ENCODE measurements at places on chromosomes 4 and X.

DNA sequence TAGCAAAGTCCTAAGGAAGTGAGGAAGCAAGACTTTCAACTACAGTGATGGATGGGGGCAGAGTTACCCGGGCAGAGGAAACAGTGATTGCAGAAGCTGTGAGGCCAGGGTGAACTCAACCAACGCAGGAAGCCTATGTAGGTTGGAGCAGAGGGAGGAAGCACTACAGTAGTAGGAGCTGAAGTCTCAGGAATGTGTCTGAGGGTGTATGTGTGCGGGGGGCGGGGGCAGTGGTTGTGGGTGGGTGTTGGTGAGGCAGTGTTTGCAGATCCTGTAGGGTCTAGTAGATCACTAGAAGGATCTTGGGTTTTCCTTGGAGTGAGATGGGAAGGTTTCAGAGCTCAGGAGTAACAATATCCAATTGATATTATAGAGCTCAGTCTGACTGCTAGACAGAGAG lies 9.9 kb upstream of the MID1 start:
- H3K36me3 ChIP-seq = no peaks in the 10 kb centered on the region
- no peak overlapping the region for H3K4me3 ChIP-seq
- H3K4me1 ChIP-seq = no peaks in the 10 kb centered on the region
- H3K27ac ChIP-seq = no peak overlapping the region
- peaks cover 3% of the 10 kb centered on the region for H3K27me3 ChIP-seq
- no peak for DNase-seq

- H3K4me1 ChIP-seq = no peaks in the 10 kb centered on the region
- no peak overlapping the region for H3K27ac ChIP-seq
- no peaks in the 10 kb centered on the region for H3K27me3 ChIP-seq
- H3K36me3 ChIP-seq = no peaks in the 10 kb centered on the region
- no peak overlapping the region for H3K4me3 ChIP-seq
Observed at GRCh38 chr4:16717266-16717970, 181.0 kb downstream of the LDB2 start.

DNA sequence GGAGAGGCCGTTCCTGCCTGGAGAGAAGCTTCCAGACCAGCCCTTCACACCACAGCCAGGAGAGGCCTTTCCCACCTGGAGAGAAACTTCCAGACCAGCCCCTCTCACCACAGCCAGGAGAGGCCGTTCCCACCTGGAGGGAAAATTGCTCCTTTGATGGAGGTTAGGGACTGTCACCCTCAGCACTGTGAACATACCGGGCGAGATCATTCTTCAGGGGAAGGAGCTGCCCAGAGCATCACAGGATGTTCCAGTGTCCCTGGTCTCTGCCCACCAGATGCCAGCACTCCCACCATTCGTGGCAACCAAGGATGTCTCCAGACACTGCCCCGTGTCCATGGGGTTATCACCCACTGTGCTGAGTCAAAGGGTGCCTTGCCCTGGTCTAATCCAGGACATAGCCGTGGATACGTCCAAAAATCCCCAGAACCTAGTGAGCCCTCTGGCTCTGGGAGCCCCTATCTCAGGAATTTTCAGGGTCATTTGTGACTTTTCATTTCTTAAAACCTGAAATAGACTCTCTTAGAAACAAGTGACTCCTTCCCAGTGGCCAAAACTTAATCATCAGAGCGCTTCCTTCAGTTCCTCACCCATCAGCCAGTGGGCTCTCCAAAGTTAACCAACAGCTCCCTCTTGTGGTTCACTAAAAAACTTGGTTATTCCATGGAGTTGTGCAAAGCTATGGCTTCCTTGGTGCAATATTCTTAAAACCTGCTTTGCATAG lies 80.2 kb downstream of the CRMP1 start:
- H3K36me3 ChIP-seq = no peaks in the 10 kb centered on the region
- no peaks in the 10 kb centered on the region for H3K27me3 ChIP-seq
- DNase-seq = peak; percentile 31
- no peaks in the 10 kb centered on the region for H3K4me1 ChIP-seq
- H3K27ac ChIP-seq = no peak overlapping the region

- H3K4me3 ChIP-seq = no peak overlapping the region
- peaks cover 2% of the 10 kb centered on the region for H3K27me3 ChIP-seq
- H3K36me3 ChIP-seq = no peaks in the 10 kb centered on the region
- H3K4me1 ChIP-seq = no peaks in the 10 kb centered on the region
Observed at GRCh38 chrX:151505796-151506195, 57.7 kb upstream of the PASD1 start.

- no peak overlapping the region for H3K27ac ChIP-seq
- DNase-seq = no peak
- no peaks in the 10 kb centered on the region for H3K36me3 ChIP-seq
- H3K27me3 ChIP-seq = no peaks in the 10 kb centered on the region
Observed at GRCh38 chrX:122445466-122445865, 738.6 kb upstream of the GRIA3 start.

DNA sequence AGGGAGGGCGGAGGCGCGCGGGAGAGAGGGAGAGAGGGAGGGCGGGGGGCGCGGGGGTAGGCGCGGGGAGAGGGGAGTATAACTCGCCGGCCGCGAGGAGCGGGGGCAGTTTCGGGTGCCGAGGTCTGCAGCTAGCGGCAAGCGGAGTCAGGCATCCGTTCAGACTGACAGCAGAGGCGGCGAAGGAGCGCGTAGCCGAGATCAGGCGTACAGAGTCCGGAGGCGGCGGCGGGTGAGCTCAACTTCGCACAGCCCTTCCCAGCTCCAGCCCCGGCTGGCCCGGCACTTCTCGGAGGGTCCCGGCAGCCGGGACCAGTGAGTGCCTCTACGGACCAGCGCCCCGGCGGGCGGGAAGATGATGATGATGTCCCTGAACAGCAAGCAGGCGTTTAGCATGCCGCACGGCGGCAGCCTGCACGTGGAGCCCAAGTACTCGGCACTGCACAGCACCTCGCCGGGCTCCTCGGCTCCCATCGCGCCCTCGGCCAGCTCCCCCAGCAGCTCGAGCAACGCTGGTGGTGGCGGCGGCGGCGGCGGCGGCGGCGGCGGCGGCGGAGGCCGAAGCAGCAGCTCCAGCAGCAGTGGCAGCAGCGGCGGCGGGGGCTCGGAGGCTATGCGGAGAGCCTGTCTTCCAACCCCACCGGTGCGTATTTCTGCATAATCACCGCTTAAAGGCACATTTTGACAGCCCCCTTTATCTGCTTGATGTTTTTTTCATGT lies at the start of gene POU4F2:
POU4F2 (plus strand) TSS at position 108 of the 720 bp plus-strand sequence; CDS start at position 356, 248 bp downstream.
- no peak for DNase-seq
- H3K27me3 ChIP-seq = peaks cover 80% of the 10 kb centered on the region
- H3K4me3 ChIP-seq = peak within 1 kb of the TSS; percentile 13
- H3K36me3 ChIP-seq = no peaks in the 10 kb centered on the region
- no peaks in the 10 kb centered on the region for H3K4me1 ChIP-seq
- H3K27ac ChIP-seq = no peak within 1 kb of the TSS

- DNase-seq = no peak
- H3K4me1 ChIP-seq = no peaks in the 10 kb centered on the region
- H3K4me3 ChIP-seq = no peak overlapping the region
- H3K27ac ChIP-seq = no peak overlapping the region
- no peaks in the 10 kb centered on the region for H3K36me3 ChIP-seq
- peaks cover 3% of the 10 kb centered on the region for H3K27me3 ChIP-seq
Observed at GRCh38 chr4:109294006-109294405, 8.5 kb downstream of the COL25A1 start.
